Activated CD4-positive, alpha-beta T cell treated with anti-CD3 and anti-CD28 coated beads for 36 hours (primary cell): ENCODE measurements at places on chromosomes 3 and 15. TPM values are rescaled to one million over a fixed set of nuclear protein-coding genes. Genes with fewer than 3 reads are reported as not detected.

RBP2 gene
- not detected for total RNA-seq

LEKR1 gene
- total RNA-seq, result 0.53 TPM

SERPINI2 gene
- not detected for total RNA-seq

NPAP1 gene
- total RNA-seq, result not detected

LCTL gene
- not detected for total RNA-seq

CHCHD4 gene
- total RNA-seq, result 23.3 TPM

SPINK8 gene
- not detected for total RNA-seq

CD86 gene
- total RNA-seq, result 0.25 TPM

ALAS1 gene
- total RNA-seq, result 68.7 TPM

TRIM42 gene
- not detected for total RNA-seq

MORC1 gene
- total RNA-seq, result not detected

ONECUT1 gene
- total RNA-seq, result not detected

EFCC1 gene
- total RNA-seq, result 0.39 TPM

TJP1 gene
- not detected for total RNA-seq

CNTN4 gene
- not detected for total RNA-seq

KNG1 gene
- total RNA-seq, result not detected

DNA sequence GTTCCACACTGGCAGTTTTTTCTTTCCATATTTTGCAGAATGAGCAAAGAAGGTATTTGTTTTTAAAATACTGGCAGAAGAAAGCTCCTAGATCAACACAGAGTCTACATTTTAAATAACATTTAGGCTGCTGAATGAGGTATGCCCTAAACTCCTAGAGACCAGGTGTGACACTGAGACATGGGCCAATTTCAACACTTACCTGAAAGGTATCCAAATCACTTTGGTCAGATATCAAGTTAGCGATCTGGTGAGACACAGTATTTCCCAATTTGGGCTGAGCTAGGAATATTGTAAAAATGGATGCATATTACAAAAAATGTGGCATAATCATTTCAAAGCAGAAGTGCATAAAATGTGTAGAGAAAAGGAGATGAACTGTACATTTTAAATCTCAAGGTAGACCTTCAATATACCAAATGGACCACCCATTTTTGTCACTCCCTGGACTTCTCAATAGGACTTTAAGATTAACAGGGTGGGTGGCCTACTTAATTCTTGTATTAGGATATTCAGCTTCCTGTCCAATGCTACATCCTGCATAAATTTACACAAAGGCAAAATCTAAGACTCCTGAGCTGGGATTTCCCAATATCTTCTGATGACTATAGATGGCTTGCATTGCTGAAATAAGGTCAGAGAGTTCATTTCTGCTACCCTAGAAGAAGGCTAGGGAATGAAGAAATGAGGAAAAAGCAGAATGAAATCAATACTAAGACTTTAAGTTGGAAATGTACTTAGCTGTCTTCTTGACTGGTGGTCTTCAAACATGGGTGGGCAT, 487.8 kb downstream of the FOXP1 start:
- H3K36me3 ChIP-seq, result peaks cover 59% of the 10 kb centered on the region

- H3K4me3 ChIP-seq, result no peak overlapping the region
- DNase-seq, result no peak
Measured at GRCh38 chr15:80431635-80432344, 27.6 kb downstream of the ARNT2 start.

DNA sequence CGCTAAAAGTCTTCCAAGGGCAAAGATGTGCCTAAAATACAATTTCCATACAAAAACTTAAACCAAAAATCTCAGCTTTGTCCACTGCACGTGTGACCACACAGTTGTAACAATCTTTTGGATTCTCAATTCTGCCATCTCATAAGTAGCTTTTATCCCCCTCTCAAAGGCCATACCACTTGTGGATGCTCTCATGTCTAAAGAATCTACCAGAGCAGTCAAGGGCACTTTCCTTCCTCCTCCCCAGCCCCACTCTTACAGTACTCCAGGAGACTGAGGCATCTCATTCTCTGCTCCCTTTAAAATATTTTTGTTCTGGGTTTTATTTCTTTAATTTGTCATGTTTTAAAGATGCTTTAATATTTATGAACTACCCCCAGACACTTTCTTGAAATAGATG, 102.3 kb upstream of the PFN2 start:
- no peaks in the 10 kb centered on the region for H3K36me3 ChIP-seq
- no peak overlapping the region for H3K27ac ChIP-seq
- no peak overlapping the region for H3K4me3 ChIP-seq
- no peak for DNase-seq
- H3K4me1 ChIP-seq, result peaks cover 9% of the 10 kb centered on the region

- H3K36me3 ChIP-seq, result no peaks in the 10 kb centered on the region
- no peak overlapping the region for H3K4me3 ChIP-seq
- H3K27me3 ChIP-seq, result no peaks in the 10 kb centered on the region
- no peaks in the 10 kb centered on the region for H3K4me1 ChIP-seq
- peak; percentile 85 for DNase-seq
Measured at GRCh38 chr3:172673210-172673679, 37.6 kb downstream of the NCEH1 start.

GRCh38 chr3:156981005-156981404, 154.9 kb downstream of the LEKR1 start:
- H3K4me1 ChIP-seq, result no peaks in the 10 kb centered on the region
- H3K27ac ChIP-seq, result no peak overlapping the region
- no peak for DNase-seq
- no peaks in the 10 kb centered on the region for H3K27me3 ChIP-seq
- no peaks in the 10 kb centered on the region for H3K36me3 ChIP-seq

GRCh38 chr3:55796533-55796932, 309.4 kb upstream of the WNT5A start:
- H3K4me3 ChIP-seq, result no peak overlapping the region
- H3K4me1 ChIP-seq, result no peaks in the 10 kb centered on the region
- no peaks in the 10 kb centered on the region for H3K36me3 ChIP-seq
- H3K27me3 ChIP-seq, result no peaks in the 10 kb centered on the region
- no peak for DNase-seq

- no peaks in the 10 kb centered on the region for H3K4me1 ChIP-seq
- H3K36me3 ChIP-seq, result no peaks in the 10 kb centered on the region
- H3K27ac ChIP-seq, result no peak overlapping the region
- H3K27me3 ChIP-seq, result no peaks in the 10 kb centered on the region
- DNase-seq, result no peak
Measured at GRCh38 chr3:110430146-110430545, 641.5 kb upstream of the NECTIN3 start.

DNA sequence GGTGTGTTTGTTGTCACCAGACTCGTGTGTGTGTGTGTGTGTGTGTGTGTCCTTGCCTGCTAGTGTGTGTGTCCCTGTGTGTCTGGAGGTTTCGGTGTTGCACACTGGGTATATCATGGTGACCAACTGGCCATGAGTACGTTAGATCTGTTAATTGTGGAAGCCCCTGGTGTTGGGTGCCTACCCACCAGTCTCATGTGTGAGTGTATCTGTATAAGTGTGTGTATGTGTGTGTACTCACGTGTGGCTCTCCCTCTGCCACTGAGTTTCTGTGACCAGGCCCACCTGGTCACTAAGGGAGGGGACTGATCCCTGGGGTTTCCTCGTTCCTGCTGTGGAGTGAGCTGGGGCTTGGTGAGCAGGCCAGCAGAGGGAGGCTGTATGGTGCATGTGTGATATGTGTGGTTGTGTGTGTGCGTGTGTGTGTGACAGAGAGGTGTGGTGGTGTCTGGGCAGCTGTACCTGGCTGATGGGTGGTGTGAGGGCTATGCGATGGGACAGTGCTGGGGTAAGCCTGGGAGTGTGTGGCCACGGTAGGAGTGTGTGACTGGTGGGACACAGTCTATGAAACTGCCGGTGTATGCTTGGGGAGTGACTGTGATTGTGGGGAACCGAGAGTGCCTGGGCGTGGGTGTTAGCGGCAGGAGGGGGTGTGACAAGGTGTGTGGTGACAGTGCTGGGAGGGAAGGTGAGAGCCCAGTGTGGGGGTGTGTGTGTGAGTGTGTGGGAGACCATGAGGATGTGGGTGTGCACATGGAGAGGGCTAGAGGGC, 1.8 kb downstream of the PRKCD start:
- DNase-seq, result peak; percentile 52
- H3K27me3 ChIP-seq, result peaks cover 7% of the 10 kb centered on the region
- H3K4me3 ChIP-seq, result peak overlapping the region; percentile 75
- peaks cover 19% of the 10 kb centered on the region for H3K4me1 ChIP-seq

GRCh38 chr3:145936971-145937370, 224.0 kb downstream of the PLOD2 start:
- H3K36me3 ChIP-seq, result no peaks in the 10 kb centered on the region
- no peaks in the 10 kb centered on the region for H3K4me1 ChIP-seq
- no peak for DNase-seq
- no peak overlapping the region for H3K27ac ChIP-seq
- H3K4me3 ChIP-seq, result no peak overlapping the region

DNA sequence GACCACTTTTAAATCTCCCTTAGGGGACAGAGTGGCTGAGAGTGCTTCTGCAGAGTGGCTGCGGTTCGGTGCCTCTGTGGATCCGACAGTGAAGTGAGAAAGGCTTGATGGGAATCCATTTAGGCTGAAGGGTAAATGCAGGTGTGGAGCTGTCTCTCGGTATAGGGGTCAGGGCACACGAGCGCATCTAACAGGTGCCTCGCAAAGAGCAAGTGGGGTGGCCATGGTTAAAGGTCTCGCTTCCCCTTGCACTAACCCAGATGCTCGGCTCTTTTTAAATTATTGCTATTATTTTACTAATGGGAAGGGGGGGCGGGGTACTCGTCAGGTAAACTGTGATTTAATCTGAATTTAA, 598 bp upstream of the GJD2 start:
- H3K36me3 ChIP-seq, result no peaks in the 10 kb centered on the region
- no peak overlapping the region for H3K4me3 ChIP-seq
- H3K4me1 ChIP-seq, result peaks cover 5% of the 10 kb centered on the region
- peaks cover 53% of the 10 kb centered on the region for H3K27me3 ChIP-seq
- H3K27ac ChIP-seq, result no peak overlapping the region

GRCh38 chr15:33864360-33865075, 103.8 kb upstream of the CHRM5 start:
- no peaks in the 10 kb centered on the region for H3K27me3 ChIP-seq
- H3K27ac ChIP-seq, result no peak overlapping the region
- peak; percentile 7 for DNase-seq
- peaks cover 9% of the 10 kb centered on the region for H3K4me1 ChIP-seq

- peak overlapping the region; percentile 35 for H3K27ac ChIP-seq
- DNase-seq, result no peak
- peaks cover 40% of the 10 kb centered on the region for H3K4me1 ChIP-seq
- H3K27me3 ChIP-seq, result peaks cover 22% of the 10 kb centered on the region
- no peaks in the 10 kb centered on the region for H3K36me3 ChIP-seq
Measured at GRCh38 chr15:43514241-43515057, 3.0 kb upstream of the MAP1A start.

- no peak for DNase-seq
- H3K4me1 ChIP-seq, result peaks cover 3% of the 10 kb centered on the region
- peaks cover 24% of the 10 kb centered on the region for H3K27me3 ChIP-seq
Measured at GRCh38 chr15:101029971-101030661, 111.0 kb downstream of the LRRK1 start.

- DNase-seq, result no peak
- no peak overlapping the region for H3K27ac ChIP-seq
- peaks cover 3% of the 10 kb centered on the region for H3K27me3 ChIP-seq
- H3K4me1 ChIP-seq, result no peaks in the 10 kb centered on the region
- no peak overlapping the region for H3K4me3 ChIP-seq
Measured at GRCh38 chr3:54533856-54534255, 394.0 kb downstream of the LRTM1 start.

GRCh38 chr15:84955089-84955848, 26.4 kb upstream of the PDE8A start:
- peak; percentile 58 for DNase-seq
- no peak overlapping the region for H3K4me3 ChIP-seq
- peaks cover 9% of the 10 kb centered on the region for H3K4me1 ChIP-seq
- no peak overlapping the region for H3K27ac ChIP-seq
- no peaks in the 10 kb centered on the region for H3K36me3 ChIP-seq

- peaks cover 68% of the 10 kb centered on the region for H3K36me3 ChIP-seq
- H3K4me3 ChIP-seq, result no peak overlapping the region
- H3K4me1 ChIP-seq, result no peaks in the 10 kb centered on the region
- H3K27ac ChIP-seq, result no peak overlapping the region
Measured at GRCh38 chr3:51642462-51642861, 28.6 kb upstream of the TEX264 start.

GRCh38 chr3:17765819-17766472, 23.5 kb upstream of the TBC1D5 start:
- H3K36me3 ChIP-seq, result no peaks in the 10 kb centered on the region
- peaks cover 9% of the 10 kb centered on the region for H3K27me3 ChIP-seq
- H3K27ac ChIP-seq, result no peak overlapping the region
- no peak overlapping the region for H3K4me3 ChIP-seq
- no peaks in the 10 kb centered on the region for H3K4me1 ChIP-seq

DNA sequence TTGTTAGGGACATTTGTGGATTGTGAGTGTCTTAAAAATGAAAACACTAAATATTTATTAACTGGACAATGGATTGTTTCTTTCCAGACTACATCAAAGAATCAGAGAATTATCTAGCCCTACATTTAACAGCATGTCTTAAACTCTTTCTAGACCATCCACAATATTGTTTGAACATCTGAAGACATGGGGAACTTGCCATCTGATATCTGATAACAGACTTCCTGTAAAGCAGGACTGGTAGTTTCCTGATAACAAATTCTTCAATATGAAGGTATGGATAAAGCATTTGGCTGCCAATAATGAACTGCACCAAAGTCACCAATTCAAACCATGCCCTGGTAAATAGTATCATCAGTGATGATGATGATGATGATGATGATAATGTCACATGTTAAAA, 26.2 kb upstream of the HACD2 start:
- H3K27ac ChIP-seq, result no peak overlapping the region
- H3K4me3 ChIP-seq, result no peak overlapping the region
- no peaks in the 10 kb centered on the region for H3K27me3 ChIP-seq

- peaks cover 11% of the 10 kb centered on the region for H3K4me1 ChIP-seq
- H3K4me3 ChIP-seq, result peak overlapping the region; percentile 70
- peak overlapping the region; percentile 76 for H3K27ac ChIP-seq
- no peaks in the 10 kb centered on the region for H3K27me3 ChIP-seq
Measured at GRCh38 chr15:41621200-41622193, 38.7 kb upstream of the MGA start.

GRCh38 chr3:161096771-161097367, 8.3 kb downstream of the B3GALNT1 start:
- no peak overlapping the region for H3K4me3 ChIP-seq
- H3K27me3 ChIP-seq, result no peaks in the 10 kb centered on the region
- no peak overlapping the region for H3K27ac ChIP-seq
- H3K36me3 ChIP-seq, result no peaks in the 10 kb centered on the region

GRCh38 chr3:44045476-44046275, 196.0 kb upstream of the TOPAZ1 start:
- no peaks in the 10 kb centered on the region for H3K36me3 ChIP-seq
- H3K4me3 ChIP-seq, result no peak overlapping the region
- no peak overlapping the region for H3K27ac ChIP-seq

DNA sequence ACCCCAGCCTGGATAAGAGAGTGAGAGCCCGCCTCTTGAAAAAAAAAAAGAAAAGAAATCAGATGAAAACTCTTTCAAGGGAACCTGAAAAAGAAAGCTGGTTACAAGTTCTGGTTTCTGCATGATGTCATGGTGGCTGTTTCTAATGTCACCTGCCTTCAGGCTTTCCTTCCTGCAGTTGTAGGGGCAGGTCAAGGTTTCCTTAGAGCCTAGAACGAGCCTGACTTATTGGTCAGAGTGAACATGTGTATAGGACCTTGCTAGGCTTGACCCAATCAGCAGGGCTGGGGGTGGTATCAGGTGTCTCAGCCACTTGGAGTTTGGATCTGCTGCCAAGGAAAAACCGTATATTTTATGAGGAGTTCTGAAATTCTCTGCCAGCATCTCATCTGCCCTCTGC, 3.8 kb downstream of the IVD start:
- H3K36me3 ChIP-seq, result peaks cover 46% of the 10 kb centered on the region
- H3K27me3 ChIP-seq, result no peaks in the 10 kb centered on the region
- H3K4me1 ChIP-seq, result peaks cover 46% of the 10 kb centered on the region
- H3K4me3 ChIP-seq, result no peak overlapping the region
